ENCODE measurements at places on chromosomes 5 and 9. TPM values are rescaled to one million over a fixed set of nuclear protein-coding genes. Genes with fewer than 3 reads are reported as not detected.
A peak's percentile ranks its signal among the peaks of the same experiment; 100 is the strongest.

- DNase-seq = no peak
Measured at GRCh38 chr5:143501310-143502044, 98.0 kb upstream of the NR3C1 start.

Gene SPATA31E1
- total RNA-seq = not detected

- no peak for DNase-seq
Measured at GRCh38 chr9:107647611-107648010, 158.0 kb upstream of the KLF4 start.

DNA sequence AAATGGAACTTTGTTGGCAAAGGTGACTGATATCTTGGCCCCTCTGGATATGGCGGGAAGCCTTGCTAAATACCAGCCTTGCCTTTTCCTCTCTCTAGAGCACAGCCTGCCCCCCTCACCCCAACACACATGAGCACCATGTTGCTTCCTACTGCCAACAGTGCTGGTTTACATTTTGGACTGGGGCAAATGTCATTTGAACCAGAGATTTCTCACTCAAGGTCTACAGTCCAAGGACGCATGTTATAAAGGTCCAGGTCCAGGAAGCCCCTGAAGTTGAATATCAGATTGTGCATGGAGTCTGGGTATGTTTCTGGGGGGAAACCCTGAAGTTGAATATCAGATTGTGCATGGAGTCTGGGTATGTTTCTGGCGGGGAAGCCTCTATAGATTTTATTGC is 19.9 kb downstream of the NEURL1B start:
- DNase-seq = no peak

- DNase-seq = peak; percentile 34
Measured at GRCh38 chr5:40428126-40428525, 251.6 kb upstream of the PTGER4 start.

DNA sequence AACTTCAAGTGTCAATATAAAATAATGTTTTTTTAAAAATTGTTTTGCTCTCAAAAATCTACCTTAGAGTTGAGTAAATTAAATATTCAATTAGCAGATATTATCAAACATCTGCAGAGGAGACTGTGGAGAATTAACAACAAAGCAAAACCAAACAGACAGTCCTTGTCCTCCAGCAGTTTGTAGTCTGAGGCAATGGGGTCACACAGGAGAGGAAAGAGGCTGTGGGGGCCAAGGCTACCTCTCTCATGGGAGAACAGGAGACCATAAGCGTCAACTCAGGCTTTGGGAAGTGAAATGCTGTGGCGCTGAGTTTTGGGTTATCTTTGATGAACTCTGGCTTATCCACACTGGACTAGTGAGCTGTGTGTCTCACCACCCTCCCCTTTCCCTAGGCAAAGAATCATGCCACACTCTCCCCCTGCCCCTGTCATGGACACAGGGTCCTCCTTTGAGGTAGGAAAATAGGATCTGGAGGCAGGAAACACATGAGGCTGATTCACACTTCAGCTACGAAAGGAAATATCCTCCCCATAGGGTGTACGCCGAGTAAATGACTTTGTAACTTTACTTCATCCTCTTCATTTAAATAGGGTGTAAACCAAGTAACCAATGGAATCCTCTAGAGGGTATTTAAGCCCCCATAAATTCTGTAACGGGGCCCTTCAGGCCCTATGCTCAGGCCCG is 152.7 kb downstream of the FSTL4 start:
- DNase-seq = no peak

DNA sequence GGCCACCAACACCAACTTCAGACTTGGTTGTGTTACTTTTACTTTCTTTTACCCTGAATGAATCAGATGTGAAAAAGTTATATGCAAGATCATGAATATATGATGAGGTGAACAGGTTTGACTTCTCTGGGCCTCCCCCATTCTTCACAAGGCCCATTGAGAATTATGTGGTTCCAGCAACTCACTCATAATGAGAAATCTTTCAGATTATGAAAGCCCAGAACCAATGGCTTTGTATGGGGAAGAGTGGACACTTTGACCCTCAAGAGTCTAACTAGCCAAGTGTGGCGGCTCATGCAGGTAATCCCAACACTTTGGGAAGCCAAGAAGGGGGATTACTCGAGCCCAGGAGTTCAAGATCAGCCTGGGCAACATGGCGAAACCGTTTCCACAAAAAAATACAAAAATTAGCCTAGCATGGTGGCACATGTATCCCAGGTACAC is 16.1 kb upstream of the LNPEP start:
- DNase-seq = no peak

DNA sequence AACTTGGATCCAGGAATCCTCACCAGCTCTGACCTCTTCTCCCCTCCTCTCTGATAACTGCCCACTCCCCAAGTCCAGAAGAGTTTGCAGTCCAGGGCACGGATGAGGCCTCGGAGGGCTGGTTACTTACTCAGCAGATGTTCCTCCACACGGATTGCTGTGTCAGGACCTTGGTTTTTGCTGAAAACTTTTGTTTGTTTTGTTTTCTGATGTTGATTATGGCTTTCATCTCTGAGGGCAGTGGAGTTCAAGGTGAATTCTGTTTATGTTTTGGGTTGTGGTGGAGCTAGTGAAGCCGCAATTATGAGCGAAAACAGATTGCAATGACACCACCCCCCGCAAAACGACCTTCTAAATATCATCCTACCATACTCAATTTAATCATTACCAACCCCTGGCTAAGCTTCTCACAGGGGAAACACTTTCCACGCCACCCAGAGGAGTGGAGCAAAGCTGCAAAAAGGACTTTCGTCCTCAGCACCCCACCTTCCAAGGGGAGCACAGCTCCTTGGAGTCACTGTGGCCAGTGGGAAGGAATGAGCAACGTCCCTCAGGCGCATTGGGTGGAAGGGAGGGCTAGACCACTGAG is 92.7 kb upstream of the SAP30L start:
- no peak for DNase-seq

- DNase-seq = no peak
Measured at GRCh38 chr5:82817897-82818676, 259.1 kb downstream of the TMEM167A start.

Gene FOXD4L6
- total RNA-seq = not detected

- no peak for DNase-seq
Measured at GRCh38 chr5:41218929-41219657, 5.8 kb upstream of the C6 start.

Measured in fibroblast of lung (primary cell).